Naive thymus-derived CD8-positive, alpha-beta T cell (primary cell): ENCODE measurements at places on chromosomes 5 and 9. TPM values are rescaled to one million over a fixed set of nuclear protein-coding genes. Genes with fewer than 3 reads are reported as not detected.

DNA sequence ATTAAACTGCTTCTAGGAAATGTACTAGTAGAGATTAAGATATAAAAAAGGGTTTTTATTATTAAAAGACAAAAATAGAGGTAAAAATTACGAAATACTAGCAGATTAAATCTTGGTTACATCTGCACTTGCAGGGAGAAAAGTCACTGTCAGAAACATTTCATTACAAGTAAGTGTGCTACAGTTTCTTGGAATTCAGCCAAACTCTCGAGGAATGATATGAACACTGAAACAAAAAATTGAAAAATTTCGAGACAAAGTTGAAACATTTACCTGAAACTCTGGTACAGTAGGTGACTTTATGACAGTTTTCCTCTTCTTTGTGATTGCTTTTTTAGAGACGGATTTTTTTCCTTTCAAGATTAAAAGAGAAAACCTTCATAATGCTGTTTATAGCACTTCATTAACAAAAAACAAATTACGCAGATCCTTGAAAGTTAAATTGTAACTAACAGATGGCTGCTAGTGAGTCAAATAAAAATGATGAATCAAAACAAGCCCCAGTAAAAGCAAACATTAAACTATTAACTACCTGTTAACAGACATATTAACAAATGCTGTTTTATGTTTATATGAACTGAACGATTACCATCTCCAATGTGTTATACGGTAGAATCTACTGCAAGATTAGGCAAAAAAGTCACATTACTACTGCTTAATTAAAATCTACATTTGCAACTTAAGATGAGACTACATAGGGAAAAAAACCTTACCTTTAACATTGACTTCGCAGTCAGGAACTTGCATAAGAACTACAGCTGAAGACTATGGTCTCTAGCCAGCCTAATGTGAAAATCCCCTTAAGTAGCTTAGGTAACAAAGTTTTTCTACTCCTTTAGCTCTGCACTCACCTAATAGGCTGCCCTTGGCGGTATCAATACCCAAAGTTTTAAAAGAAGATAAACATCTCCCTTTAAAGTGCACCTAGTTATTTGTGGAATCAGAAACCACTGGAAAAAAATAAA is 61.4 kb downstream of the RANBP6 start:
- no peak for DNase-seq

The OLFML2A gene
- 0.05 TPM for total RNA-seq

The SLC28A3 gene
- not detected for total RNA-seq

DNA sequence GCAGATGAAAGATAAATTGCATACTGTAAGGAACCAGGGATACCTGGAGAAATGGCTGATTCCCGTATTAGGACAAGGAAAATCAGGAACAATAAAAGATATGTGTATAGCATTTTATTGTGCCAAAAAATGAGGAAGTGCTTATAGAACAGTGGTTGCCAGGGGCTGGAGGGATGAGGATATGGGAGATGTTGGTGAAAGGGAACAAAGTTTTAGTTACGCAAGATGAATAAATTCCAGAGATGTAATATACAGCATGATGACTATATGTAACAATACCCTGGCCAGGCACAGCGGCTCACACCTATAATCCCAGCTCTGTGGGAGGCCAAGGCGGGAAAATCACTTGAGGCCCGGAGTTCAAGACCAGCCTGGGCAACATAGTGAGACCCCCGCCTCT is 101.8 kb downstream of the CDK5RAP2 start:
- no peak for DNase-seq

The PCDHA1 gene
- not detected for total RNA-seq

DNA sequence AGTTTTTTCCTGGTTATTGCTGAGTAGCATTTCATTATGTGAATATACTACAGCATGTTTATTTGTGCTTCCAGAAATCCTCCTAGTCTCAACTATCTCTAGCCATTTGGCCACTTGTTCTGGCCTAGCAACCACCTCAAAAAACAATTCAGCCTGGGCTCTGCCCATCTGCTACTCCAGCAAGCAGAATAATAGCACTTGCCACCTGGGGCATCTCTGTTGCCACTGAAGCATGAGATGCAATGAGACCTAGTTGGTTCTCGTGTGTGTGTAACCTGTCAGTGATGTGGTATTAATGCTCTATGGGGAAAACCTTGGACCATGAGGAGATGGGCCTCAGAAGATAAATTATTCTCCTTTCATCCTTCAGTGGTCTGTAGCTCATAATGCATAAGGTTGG is 129.5 kb downstream of the RNF180 start:
- no peak for DNase-seq

DNA sequence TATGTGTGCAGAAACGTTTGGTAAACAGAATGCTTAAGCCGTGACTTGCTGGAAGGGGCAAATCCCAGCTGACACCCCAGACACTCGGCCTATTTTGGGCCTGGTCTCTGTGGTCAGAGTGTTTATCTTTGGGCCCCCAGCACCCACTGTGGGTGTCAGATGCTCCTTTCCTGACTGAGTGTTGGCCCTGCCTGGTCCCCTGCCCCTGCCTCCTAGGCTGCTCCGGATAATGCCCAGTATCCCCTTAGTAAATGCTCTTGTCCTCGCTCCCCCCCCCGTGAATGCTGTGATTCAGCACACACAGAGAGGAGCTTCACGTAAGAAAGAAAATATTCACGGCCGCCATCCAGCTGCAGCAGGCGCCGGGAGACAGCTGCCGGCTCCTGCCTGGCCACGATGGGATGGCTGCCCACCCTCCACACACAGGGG is 11.3 kb upstream of the ANGPTL2 start:
- no peak for DNase-seq

The SLC1A3 gene
- not detected for total RNA-seq

DNA sequence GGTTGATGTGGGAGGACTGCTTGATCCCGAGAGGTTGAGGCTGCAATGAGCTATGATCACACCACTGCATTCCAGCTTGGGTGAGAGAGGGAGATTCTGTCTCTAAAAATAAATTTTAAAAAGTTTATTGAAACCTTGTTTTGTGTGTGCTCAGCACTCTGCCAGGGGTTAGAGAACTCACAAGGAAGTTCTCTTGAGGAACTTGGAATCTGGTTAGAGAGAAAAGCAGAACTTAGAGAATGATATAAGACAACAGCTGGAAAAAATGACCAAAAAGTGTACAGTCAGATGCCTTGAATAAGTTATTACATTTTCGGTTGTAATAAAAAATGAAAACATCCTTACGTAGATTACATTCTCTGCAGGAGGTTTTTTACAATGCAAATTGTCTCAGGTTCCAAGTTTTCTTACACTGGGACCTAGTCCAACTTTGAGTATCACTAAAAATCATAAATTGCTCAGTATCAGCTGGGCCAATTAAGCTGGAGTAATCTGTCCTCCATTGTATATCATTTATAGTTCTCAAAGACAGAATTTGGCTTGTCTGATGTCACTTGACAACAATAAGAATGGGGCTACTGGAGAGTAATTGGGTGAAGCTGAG is 21.7 kb upstream of the TENT2 start:
- DNase-seq = no peak

The ARAP3 gene
- total RNA-seq = 41.4 TPM

The CDHR2 gene
- 3.6 TPM for total RNA-seq

- no peak for DNase-seq
Measured at GRCh38 chr5:122615146-122615545, 159.7 kb upstream of the SNX2 start.

GRCh38 chr5:78076351-78076750 is 218.1 kb downstream of the AP3B1 start:
- DNase-seq = no peak

The PCDHB15 gene
- total RNA-seq = not detected

DNA sequence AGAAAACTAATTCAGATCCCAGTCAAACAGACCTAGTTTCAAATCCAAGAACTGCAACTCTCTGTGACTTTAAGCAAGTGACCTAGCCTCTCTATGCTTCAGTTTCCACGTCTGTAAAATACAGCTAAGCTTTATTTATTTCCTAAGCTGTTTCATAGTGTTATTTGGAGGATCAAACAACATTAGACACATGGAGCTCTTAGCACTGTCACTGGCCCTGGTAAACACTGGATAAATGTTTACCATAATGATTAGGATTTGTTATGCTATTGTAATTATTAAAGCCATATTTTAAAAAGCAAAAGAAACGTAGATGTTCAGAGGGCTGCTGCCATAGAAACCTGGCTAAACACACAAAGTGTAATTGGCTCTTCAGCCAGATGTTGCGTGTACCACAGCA is 26.6 kb upstream of the C5orf58 start:
- no peak for DNase-seq

- DNase-seq = no peak
Measured at GRCh38 chr5:138824924-138825863, 49.9 kb downstream of the LRRTM2 start.

The PPP2R2B gene
- 0.77 TPM for total RNA-seq

DNA sequence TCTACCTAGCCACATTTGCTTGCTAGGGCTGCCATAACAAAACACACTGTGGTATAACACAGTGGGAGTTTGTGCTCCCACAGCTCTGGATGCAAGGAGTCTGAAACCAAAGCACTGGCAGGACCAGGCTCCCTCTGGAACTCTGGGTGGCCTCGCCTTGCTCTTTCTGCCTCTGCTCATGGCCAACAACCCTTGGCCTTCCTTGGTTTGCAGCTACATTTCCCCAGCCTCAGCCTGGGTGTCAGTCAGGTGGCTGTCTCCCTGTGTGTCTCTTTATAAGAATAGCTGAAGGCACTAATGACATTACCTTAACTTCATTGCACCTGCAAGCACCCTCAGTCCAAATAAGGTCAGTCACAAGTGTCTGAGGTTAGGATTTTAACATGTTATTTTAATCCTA is 101.0 kb upstream of the IRX2 start:
- DNase-seq = no peak

DNA sequence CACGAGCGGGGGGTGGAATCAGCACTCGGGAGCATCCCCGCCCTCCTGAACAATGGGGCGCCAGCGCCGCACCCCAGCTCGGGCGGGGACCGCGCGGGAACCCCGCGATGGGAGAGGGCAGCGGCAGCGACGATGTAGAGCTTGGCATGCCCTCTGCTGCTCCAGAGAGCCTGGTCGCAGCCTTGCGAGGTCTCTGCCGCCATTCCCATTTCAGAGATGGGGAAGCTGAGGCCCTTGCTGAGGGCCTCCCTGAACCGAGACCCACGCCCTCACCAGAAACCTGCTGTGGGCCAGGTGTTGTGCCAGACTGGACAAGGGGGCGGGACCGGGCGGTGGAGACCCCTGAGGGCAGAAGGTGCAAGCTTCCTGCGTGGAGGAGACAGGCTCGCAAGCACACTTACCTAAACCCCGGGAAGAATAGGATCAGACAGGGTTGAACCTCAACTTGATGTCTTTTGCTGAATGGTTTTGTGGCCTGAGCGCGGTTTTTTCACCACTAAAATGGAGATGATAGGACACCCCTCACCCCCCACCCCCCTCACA is 647 bp upstream of the MEGF9 start:
- DNase-seq = no peak

- DNase-seq = peak; percentile 70
Measured at GRCh38 chr5:131068893-131069643, 96.0 kb downstream of the HINT1 start.

The IFNA2 gene
- not detected for total RNA-seq

The C9orf153 gene
- total RNA-seq = 0.77 TPM

GRCh38 chr9:126915281-126915816 is 767 bp downstream of the RALGPS1 start:
- peak; percentile 33 for DNase-seq

DNA sequence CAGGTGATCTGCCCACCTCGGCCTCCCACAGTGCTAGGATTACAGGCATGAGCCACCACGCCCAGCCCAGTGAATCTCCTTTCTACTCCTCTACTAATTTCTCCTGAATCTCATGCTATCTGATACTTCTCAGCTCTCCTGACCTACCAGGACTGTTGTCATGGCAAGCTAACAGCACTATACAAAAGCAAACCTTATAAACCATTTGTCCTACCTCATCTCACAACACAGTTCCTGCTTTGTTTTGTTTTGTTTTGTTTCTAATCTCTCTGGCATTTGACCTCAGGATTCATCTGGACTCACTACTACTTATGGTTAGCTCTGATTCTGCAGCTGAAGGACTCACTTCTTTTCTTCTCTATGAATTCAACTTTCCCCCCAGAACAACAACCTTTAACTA is 734.8 kb downstream of the TLE1 start:
- no peak for DNase-seq

The PCSK5 gene
- total RNA-seq = 19.9 TPM

The IFNK gene
- total RNA-seq = not detected

GRCh38 chr9:106889061-106889590 is 26.2 kb downstream of the ZNF462 start:
- DNase-seq = no peak

- DNase-seq = peak; percentile 89
Measured at GRCh38 chr9:105127863-105128220, 116.6 kb upstream of the SLC44A1 start.

The CRB2 gene
- 0.25 TPM for total RNA-seq

DNA sequence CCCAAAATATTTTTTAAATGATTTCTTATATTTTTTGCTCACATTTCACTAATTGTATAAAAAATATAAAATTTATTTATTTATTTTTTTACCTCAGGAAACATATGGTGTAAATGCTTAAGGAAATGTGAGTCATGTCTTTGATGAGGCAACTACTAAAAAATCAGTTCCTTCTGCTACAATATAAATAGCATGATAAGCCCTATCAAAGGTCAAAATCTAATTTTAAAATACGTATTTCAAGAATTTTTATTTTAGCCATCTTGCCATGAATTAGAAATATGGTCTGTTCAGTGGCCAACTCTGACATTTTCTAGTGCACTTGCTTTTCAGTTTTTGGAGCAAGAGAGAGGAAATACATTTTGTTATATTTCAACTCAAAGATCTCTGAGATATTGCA is 50.5 kb downstream of the PDE4D start:
- DNase-seq = no peak

- DNase-seq = no peak
Measured at GRCh38 chr5:173866858-173867679, 21.1 kb upstream of the CPEB4 start.

GRCh38 chr9:136799079-136799853 is 3.1 kb downstream of the CCDC183 start:
- no peak for DNase-seq

GRCh38 chr9:76667521-76667957 is 96.7 kb upstream of the PCA3 start:
- no peak for DNase-seq

The PCDHGA11 gene
- 0.10 TPM for total RNA-seq

DNA sequence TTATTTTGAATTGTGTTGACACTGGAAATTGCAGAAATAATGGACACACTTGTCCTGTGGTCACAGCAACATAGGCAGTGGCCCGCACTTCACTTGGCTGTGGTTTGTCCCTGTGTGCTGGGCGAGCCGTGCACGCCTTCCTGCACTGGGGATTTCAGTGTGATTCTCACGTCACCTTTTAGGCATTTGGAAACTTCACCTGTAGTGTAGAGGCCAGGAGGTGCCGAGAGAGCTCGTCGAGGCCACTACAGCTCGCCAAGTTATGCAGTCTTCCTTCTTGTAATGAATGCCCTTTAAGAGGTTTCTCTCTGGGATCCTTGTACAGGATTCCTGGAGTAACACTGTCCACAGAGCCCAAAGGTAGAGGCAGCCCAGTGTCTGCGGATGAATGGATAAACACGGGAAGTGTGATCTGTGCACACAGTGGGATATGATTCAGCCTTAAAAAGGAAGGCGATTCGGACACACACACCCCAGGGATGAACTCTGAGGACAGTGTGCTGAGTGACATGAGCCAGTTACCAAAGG is 14.7 kb downstream of the TRAF2 start:
- no peak for DNase-seq

- DNase-seq = no peak
Measured at GRCh38 chr9:114225561-114226212, 70.3 kb downstream of the COL27A1 start.

The SPATA9 gene
- not detected for total RNA-seq

- no peak for DNase-seq
Measured at GRCh38 chr5:40034441-40034840, 609.7 kb upstream of the DAB2 start.

The DBN1 gene
- 57.0 TPM for total RNA-seq
